ENCODE measurements at places on chromosomes 4 and X.

- DNase-seq, result no peak
Observed at GRCh38 chr4:98318521-98318920, 57.3 kb downstream of the RAP1GDS1 start.

DNA sequence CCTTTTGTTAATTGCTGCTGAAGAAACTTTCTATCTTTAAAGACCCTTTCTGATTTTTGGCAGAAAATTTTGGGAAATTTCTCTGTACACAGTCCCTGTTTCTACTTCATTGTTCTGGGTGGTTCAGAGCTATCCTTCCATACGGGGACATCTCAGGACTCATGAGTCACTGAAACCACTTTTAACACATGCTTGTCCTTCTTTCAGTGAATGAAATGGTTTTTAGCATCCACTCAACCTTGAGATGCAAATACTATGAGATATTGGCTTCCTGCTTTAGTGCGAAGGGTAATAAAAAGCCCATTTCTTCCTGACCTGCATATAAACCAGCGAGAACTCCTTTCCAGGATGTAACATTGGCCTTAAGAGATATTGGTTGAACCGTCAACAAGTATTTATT is 158.0 kb downstream of the REPS2 start:
- no peak for DNase-seq

- DNase-seq, result no peak
Observed at GRCh38 chrX:1564750-1565683, 26.4 kb upstream of the AKAP17A start.

- DNase-seq, result no peak
Observed at GRCh38 chrX:17601441-17602200, 135.7 kb upstream of the SCML1 start.

GRCh38 chrX:68146054-68146453 is 287.2 kb downstream of the OPHN1 start:
- DNase-seq, result peak; percentile 58

GRCh38 chr4:17964576-17964975 is 57.0 kb downstream of the LCORL start:
- no peak for DNase-seq

- peak; percentile 8 for DNase-seq
Observed at GRCh38 chrX:68261060-68261672, 172.1 kb downstream of the OPHN1 start.

DNA sequence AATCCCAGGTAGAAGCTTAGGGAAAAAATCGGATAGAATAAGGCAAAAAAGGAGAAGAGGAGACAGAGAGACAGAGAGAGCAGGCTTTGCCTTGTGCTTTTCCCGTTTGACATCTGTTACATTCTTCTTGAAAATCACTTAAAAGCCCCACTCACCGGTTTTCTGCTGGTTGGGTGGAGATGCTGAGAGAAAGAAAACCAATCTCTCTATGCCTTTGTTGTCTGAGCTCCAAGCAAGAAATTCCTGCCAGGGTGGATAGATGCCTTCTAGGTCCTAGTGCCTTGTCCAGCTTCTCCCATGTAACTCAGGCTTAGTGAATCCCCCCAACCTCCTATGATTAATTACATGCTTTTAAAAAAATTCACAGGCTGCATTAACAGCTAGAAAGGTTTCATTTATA is at the start of gene DCX:
Gene DCX, minus strand, starts transcription at position 210 of the 400 bp plus-strand sequence. CDS start 1,794 bp downstream, outside the sequence.
- DNase-seq, result no peak

DNA sequence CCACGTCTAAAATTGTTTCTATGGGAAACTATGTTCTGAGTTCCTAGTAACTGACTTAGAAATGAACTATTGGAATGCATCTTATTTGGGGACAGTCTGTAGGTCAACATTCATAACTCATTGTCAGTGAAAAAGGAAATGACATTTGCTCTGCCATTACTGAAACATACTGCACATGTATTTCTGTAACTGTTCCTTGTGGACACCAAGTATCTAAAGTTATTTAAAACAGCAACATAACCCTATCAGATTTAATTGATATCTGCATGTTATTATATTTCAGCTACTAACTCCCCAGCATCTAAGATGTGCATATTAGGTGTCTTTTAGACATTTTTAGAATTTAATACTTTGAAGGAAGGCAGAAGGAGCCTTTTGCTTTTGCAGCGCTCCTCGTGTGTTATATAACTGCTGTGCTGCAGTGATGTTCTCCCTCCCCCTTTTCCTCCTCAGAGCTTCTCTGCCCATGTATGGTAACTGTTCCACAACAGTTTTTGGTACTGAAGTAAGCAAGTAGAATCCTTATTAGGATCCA is 37.2 kb upstream of the TMEM131L start:
- no peak for DNase-seq

GRCh38 chr4:66489783-66490452 is 819.6 kb upstream of the EPHA5 start:
- peak; percentile 62 for DNase-seq

- DNase-seq, result no peak
Observed at GRCh38 chr4:4919927-4920326, 60.5 kb downstream of the MSX1 start.

- DNase-seq, result peak; percentile 91
Observed at GRCh38 chr4:128528793-128529553, 241.4 kb upstream of the PGRMC2 start.

DNA sequence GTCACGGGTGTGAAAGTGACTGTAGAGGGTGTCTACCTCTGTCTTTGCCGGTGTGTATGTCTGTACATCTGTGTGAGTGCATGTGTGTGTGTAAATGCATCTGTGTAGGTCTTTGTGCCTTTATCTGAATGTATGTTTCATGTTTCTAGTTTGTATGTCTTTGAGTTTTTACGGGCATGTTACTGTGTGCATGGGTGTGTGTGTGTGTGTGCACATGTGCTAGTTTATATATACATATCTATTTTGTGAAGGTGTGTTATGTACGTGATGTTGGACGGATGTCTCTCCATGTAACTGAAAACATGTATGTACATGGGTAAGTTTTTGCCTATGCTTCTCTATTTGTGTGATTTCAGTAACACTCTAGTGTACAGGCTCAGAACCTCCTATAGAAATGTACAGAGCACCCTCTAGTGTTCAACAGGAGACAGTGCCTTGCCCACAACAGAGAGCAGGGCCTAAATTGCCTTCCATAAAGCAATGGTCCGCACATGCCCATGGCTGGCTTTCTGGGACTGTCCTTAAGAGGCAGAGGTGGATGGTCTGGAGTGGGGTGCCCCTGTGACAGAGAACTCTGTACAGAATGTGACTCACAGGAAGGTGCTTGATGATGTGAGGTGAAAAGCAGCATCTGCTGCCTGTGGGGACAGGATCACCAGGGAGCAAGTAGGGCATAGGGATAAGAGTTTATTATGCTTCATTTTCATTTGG is 343.5 kb downstream of the RAPGEF2 start:
- DNase-seq, result peak; percentile 89

DNA sequence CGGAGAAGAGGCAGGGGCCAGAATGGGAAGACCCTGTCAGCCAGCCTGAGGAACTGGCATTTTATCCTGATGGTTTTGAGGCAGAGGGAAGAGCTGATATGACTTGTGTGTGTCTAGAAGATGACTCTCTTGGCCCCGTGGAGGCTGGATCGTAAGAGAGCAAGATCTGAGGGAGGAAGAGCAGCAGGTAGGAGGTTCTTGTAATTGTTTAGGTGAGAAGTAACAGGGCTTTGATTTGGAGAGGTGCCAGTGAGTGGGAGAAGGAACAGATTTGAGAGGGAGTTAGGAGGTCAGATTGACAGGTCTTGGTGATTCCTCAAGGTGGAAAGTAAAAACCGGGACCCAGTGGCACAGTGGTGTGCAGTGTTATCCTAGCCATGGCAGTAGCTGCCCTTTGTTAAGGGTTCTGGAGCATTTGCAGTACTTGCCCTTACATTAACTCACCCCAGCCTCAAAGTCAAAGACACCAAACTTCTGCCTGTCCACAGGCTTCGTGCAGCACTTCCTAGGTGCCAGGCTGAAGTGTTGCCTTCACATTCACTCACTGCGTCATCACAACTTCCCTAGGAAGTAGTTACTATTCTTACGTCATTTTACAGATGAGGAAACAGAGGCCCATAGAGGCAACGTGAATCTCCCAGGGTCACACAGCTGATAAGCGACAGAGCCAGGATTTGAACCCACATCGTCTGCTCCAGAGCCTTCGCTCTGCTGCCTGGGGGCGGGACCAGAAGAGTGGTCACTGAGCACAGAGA is 23.7 kb downstream of the RTL5 start:
- DNase-seq, result no peak

- peak; percentile 81 for DNase-seq
Observed at GRCh38 chr4:17063888-17064287, 165.4 kb upstream of the LDB2 start.

- DNase-seq, result no peak
Observed at GRCh38 chrX:108018656-108019381, 26.0 kb upstream of the VSIG1 start.

DNA sequence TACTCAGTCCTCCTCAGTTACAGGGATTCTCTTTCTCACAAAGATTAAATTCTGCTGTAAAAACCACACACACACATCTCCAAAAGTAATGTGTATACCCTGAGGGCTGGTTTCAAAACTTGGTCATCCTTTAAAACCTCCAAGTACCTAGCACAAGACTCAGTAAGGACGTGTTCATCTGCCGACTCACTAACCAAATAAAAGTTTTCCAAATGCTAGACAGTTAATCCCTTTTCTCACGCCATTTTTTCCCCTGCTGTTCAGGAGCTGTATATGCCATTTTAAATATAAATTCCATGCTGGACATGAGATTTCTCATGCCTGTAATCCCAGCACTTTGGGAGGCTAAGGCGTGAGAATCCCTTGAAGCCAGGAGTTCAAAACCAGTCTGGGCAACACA is 3.9 kb upstream of the SAT1 start:
- peak; percentile 62 for DNase-seq

DNA sequence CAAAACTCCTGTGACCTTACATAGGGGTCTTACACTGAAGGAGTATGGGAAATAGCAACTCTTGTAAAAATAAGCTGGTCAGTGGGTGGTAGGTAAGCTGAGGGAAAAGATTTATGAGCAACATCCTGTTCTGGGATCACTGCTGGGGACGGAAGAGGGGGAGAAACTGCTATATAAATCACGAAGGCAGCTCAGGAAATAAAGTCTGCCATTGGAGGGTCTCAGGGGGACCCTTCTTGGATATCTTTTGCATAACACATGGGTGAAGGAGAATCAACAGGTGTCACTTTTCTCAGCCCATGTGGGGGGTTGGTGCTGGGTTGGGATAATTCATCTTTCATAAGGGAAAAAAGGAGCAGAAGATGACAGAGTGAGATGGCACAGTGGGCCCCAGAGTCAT is 33.7 kb downstream of the AFF1 start:
- no peak for DNase-seq

DNA sequence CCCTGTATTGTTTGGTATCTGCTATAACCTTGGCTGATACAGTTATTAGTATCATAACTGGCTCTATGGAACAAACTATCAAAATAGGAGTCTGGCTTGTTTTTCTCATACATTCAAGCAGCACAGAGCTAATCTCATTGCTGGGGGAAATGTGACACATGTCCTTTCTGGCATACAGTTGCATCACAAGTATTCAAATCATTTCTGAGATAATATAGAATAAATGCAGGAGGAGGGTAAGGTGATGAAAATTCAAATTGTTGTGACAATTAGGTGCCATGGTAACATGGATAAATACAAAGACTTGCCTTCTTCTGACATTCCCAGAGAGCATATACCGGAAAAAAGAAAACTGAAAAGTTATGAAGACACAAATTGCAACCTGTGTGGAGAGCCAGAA is 2706.8 kb downstream of the ARAP2 start:
- DNase-seq, result no peak

DNA sequence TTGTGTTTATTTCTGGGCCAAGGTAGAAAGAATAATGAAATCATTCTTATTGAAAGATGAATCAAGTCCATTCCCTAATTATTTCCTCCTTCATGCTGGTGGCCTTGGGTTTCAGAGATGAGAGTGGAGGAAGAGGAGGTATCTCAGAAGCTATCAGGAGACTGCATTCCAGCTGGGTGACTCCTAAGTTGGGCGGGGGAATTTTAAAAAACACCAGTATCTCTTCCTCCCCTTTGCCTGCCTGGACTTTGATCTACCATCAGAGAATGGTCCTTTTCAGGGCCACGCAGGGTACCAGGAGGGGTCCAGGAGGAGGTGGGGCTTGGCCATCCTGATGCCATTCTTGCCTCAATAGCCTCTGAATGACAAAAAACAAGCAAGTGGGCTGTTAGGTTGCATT is 104.4 kb downstream of the ASMT start:
- DNase-seq, result no peak

DNA sequence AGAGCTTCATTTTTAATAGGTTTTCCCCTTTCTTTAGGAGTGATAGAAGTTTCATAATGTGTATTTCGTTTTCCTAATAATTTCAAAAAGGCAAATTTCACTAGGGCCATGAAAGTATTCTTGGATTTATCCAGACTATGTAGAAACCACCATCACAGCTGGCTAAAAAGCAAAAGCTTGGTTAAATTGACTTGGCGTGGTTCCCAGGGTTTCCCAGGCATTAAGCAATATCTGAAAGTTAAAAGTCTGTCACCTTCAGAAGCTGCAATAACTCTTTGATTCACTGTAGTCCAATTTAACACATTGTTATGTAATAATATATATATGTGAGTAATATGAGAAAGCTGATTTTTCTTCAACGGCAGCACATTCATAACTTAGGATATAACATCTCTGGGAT is 38.3 kb downstream of the NDNF start:
- peak; percentile 84 for DNase-seq

GRCh38 chr4:94345969-94346368 is 3.3 kb upstream of the HPGDS start:
- no peak for DNase-seq

- DNase-seq, result peak; percentile 20
Observed at GRCh38 chr4:102114118-102114630, 231.1 kb downstream of the SLC39A8 start.

GRCh38 chr4:176053785-176054184 is 11.9 kb upstream of the WDR17 start:
- DNase-seq, result peak; percentile 14

Data from adipocyte (in vitro differentiated cells).